ENCODE measurements at places on chromosomes 3 and 15. TPM values are rescaled to one million over a fixed set of nuclear protein-coding genes. Genes with fewer than 3 reads are reported as not detected.

CEP152 gene
- polyA plus RNA-seq, result 17.1 TPM

CD276 gene
- 1.1 TPM for polyA plus RNA-seq

FBXO40 gene
- 0.04 TPM for polyA plus RNA-seq

FAM107A gene
- not detected for polyA plus RNA-seq

KCNMB2 gene
- polyA plus RNA-seq, result 18.8 TPM

MAGEL2 gene
- not detected for polyA plus RNA-seq

GRAMD2A gene
- polyA plus RNA-seq, result not detected

KAT2B gene
- polyA plus RNA-seq, result 4.3 TPM
